Large intestine (tissue), 12 donors: ENCODE measurements at places on chromosomes 7 and 10. TPM values are rescaled to one million over a fixed set of nuclear protein-coding genes. Genes with fewer than 3 reads are reported as not detected.

DNA sequence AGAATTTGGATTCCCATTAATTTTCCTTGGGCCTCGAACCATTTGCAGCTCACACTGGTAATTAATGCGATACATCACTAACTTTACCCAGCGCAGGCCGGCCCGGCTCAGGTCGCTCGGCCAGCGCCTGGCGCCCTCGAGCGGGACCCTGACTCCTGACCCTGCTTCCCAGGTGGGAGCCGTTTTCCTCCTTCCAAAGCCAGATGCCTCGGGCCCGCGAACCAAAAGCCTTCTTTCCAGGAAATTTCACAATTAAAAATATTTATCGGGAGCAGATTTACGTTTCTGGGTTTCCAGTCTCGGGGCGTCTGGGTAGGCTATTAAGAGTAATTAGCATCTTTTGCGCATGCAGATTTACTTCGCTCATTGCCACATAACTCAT is 12.2 kb downstream of the LBX1 start:
- DNase-seq: no peak

DNA sequence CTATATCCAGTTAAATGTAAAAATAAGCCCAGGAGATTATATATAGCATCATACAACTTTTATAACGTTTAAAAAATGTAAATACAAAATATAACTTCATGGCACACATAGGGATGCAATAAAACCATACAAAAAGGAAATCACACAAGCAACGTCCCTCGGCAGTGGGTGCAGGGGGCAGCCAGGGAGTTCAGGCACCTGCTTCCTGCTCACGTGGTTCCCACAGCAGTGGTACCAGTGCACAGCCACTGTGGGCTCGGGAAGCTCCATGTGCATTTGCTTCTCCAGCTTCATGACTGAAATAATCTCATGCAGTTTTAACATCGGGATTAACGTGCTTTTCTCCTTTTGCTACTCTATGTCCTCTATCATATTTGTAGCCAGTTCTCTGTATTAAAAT is 255.5 kb upstream of the CXCL12 start:
- DNase-seq: no peak

DNA sequence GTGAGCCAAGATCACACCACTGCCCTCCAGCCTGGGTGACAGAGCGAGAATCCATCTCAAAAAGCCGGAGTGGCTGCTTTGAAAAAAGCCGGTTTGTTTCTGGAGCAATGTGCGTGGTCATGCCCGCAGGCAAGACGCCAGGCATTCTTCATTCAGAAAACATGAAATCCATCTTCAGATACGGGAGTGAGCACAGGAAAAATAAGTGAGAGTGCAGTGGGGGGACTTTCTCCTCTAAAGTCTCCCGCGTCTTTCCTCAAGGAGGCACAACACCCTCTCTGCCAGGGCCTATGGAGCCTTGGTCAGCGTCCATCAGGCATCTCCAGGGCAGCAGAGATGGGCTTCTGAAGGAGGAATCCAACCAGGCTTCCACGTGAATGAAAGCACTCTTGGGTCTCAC is 62.3 kb upstream of the DGKI start:
- DNase-seq: no peak

DNA sequence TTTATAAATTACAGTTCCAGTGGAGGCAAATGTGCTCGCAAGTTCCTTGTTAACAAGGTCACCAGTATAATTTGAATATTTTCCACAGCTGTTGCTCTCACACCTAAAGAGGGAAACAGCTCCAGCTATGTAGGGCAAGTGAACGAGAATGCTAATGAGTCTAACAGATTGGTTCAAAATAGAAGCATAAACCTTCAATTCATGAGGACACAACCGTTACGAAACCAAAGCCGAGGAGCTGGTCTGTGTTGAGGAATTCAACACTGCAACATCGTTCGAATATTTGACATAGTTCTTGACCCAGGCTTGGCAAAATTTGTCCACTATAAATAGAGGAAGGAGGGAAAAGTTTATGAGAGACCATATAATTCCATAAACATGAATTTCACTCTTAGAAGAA is 161.3 kb downstream of the KLF6 start:
- DNase-seq: no peak

DNA sequence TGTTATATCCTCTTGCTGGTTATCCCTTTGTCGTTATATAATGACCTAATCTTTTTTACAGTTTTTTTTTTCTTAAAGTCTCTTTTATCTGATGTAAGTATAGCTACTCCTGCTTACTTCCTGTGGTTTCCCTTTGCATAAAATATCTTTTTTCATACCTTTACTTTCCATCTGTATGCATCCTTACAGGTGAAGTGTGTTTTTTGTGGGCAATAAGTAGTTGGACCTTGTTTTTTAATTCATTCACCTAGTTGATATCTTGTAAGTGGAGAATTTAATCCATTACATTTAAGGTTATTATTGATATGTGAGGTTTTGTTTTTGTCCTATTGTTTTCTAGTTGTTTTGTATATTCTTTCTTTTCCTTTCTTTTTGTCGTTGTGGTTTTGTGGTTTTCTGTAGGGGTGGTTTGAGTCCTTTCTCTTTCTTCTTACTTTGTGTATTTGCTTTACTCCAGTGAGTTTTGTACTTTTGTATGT is 168.6 kb downstream of the MLLT10 start:
- no peak for DNase-seq

The RSPH10B2 gene
- 0.70 TPM for polyA plus RNA-seq
